NCI-H524 (cell line): ENCODE measurements at places on chromosomes 5 and 9.

GRCh38 chr5:82597437-82597836, 319.3 kb upstream of the RPS23 start:
- DNase-seq, result peak; percentile 19

- DNase-seq, result peak; percentile 13
These were observed 680 bp downstream of the GPX8 start for GRCh38 chr5:55160493-55161209.

- DNase-seq, result no peak
These were observed 61.4 kb upstream of the GLRX start for GRCh38 chr5:95884017-95884325.

GRCh38 chr5:128202320-128202719, 118.8 kb downstream of the SLC12A2 start:
- DNase-seq, result no peak

DNA sequence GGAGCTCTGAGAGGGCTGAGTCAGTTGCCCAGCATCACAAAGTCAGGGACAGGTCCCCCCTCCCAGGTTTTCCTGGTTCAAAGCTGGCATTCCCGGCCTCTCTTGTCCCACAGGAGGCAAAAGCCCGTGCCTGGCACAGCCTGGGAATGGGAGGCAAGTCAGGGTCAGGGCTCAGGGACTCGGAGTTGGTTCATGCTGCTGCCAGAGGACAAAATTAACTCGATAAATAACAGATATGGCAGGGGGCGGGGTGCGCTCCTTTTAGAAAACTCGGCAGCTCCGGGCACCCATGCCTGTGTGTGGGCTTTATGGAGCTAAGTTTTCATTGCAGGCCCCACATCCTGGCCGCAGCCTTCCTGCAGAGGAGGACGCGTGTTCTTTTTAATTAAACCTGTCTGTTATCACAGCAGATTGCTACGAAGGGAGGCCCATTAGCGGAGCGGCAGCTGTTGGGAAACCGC, 62.8 kb upstream of the LMX1B start:
- no peak for DNase-seq

DNA sequence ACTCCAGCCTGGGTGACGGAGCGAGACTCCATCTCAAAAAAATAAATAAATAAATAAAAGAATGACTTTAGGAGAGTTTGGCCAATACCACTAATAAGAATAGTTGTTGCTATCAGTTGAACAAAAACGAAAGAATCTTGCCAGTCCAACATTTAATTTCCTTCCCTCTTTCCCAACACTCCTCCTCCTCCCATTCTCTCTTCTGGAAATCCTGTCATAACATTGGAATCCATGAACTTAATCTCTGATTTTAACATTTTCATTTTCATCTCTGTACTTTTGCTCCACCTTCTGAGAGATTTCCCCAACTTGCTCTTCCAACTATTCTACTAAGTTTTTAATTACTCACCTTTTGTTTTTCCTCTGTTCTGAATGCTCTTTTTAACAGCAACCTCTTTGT, 42.8 kb upstream of the CDK20 start:
- DNase-seq, result no peak
